ENCODE measurements at places on chromosomes 11 and 22. TPM values are rescaled to one million over a fixed set of nuclear protein-coding genes. Genes with fewer than 3 reads are reported as not detected.

DNA sequence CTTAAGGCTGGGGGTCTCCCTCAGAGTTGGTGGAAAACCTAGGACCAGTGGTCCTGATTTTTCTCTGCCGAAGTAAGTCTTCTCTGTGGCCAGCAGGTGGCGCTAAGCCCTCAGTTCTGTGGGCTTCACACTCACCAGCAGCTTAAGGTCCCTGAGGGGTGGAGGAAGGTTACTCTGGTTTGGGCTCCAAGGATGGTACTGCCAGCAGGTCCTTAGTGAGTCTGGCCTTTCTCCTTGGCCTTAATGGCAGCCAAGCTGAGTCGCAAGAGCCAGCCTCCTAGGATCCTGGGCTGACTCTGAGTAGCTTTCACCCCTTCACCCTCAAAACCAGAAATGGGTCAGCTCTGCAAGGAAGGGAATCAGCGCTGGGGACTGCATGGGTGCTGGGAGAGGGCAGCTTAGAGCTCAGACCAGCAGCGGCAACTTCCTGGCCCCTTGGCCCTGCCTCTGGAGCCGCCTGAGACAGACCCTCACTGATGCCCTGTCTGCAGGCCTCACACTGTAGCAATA, 4.4 kb downstream of the KCNJ11 start:
- peak; percentile 62 for ATAC-seq

DNA sequence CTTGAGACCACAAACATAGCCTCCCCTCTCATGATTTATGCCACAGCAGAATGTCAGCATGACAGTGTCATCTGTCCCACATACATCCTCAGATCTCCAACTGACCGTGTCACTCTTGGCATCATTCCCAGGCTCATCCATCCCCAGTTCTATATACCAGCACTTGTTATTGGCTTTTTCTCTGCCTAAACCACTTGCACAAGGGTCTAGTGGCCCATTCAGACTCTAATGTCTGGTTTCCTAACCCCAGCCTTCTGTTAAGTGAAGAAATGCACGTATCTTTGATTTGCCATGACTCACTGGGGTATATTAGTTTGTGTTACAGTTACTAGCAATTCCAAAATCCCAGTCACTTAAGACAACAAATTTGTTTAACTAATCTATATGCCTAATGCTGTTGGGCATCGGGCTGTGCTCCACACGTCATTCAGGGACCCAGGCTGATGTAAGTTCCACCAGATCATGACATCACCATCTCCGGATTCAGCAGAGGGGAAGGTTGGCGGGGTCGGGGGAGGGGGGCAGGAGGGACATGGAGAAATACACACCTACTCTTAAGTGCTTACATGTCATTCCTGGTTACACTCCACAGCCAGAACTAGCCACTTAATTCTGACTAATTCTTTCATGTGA, 517.4 kb downstream of the BUD13 start:
- ATAC-seq, result no peak

- no peak for ATAC-seq
Measured at GRCh38 chr11:131859538-131860210, 489.3 kb downstream of the NTM start.

DNA sequence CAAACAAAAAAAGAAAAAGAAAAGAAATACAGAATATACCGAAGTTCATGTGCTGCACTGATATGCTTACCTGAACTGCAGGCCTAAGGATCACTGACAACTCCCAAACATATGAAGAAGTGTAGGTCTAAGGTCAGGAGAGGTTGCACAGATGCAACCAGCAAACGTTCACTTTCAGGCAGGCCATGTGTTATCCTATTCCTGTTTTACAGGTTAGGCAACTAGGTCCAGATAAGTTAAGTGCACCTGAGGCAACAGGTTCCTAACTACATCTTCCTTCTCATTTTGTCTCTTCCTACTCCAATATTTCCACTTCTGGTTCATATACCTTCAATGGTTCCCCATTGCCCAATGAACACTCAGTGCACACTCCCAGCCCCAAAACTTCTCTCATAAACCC, 15.1 kb downstream of the PI4KA start:
- ATAC-seq, result no peak

DNA sequence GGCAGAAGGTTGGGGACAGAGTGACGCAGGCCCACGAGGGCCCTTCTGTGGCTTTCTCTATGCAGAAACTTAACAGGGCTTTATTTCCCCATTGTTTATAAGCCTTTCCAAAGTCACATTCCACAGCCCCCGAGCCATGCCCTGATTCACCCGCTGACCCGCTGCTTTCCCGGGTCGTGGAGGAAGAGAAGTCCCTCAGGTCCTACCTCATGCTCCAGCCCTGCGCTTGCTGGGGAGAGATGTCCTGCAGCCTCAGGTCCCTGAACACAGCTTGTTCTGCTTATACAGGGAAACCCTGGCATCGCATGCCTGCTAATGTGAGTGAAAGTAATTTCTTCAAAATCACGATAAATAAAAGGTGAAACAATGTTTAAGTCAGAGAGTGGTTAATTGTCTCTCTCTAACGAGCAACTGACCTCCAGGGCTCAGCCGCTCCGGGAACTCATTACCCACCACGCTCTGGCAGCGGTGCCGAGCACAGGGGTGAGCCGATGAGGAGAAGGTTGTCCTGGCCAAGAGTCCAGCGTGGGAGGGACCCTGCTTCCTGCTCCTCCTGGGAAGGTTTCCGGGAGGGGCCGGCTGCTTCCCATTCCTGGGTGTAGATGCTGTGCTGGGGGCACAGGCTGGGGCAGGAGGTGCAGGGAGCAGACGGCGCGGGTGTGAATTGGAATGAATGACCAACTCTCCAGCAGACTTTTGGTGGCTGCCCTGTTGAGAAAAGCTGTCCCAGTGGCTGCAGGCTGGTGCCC, 595.2 kb downstream of the BRD1 start:
- ATAC-seq, result no peak

DNA sequence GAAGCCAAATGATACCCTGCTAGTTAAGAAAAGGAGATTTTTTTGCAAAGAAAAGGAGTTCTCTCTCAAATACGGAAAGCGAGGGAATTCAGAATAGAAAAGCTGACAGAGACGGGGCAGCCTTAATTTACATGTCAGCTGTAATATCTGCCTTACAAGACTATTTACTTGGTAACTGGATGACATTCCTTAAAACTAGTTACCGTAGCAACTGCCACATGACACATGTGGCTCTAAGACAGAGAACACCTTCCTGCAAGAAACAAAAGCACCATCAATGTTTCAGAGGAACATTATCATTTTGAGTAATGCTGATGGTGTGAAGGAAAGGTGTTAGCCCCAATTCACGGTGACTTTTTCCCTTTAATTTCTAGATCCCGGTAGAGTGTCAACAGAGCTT, 222.1 kb downstream of the LRRC4C start:
- ATAC-seq, result no peak

DNA sequence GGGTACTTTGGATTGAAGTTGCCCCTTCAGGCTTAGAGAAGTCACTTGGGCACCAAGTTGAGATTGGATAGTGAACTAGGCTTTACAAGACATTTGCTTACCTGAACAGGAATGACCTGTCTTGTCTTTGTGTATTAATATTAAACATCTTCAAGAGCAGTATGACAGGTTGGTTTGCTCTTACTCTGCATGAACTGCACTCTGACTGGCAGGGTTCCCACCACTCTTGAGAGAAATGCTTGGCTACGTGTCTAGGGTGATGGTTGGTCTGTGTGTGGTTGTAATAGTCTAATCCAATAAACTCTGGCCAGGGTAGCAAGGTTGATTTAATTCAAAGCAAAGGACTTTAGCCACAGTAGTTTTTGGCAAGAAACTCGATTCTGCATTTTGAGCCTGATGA, 20.1 kb upstream of the SPTBN2 start:
- ATAC-seq, result no peak

- ATAC-seq, result no peak
Measured at GRCh38 chr11:29676993-29677392, 339.8 kb downstream of the KCNA4 start.

GRCh38 chr22:46064966-46065666, 85.2 kb upstream of the PPARA start:
- ATAC-seq, result no peak

DNA sequence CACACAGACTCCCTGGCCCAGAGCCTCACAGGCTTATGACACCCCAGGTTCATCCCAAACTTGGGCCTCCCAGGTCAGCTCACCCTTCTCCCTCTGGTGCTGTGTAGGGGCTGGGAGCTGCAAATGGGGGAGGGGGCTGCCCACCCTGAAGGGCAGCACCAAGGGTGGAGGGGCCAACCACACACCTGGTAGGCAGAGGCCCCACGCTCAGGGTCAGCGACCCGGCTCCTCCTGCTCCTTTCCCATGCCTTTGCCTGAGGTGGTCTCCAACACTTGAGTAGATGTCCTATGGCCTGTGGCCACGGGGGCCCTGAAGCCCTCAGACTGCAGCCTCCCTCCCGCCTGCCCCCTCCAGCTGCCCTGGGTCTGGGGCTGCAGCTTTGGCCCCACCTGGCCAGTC, 3.4 kb downstream of the DGCR6 start:
- ATAC-seq, result no peak

- no peak for ATAC-seq
Measured at GRCh38 chr22:26621663-26622062, at the start of gene CRYBA4. Gene CRYBA4 (plus strand): TSS chr22:26621963. CDS start chr22:26622597, 634 bp downstream.

GRCh38 chr11:65186701-65187100, 5.0 kb downstream of the CAPN1 start:
- ATAC-seq, result no peak

DNA sequence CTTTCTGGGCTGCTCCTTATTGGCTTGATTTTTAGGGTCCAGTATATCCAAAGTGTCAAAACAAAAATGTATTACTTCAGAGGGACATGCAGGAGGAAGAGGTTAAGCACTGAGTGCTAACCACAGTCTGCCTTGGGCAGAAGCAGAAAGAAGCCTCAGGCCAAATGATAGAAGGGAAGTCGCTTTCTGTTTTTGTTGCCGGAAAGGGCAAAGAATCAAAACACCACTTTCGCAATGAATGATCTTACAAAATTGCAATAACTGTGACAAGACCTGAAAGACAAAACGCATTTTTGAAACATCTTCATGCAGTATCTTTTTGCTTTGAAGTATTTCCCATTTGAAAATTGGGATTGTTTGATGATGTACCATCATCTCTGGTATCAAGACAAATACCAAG, 70.1 kb upstream of the PICALM start:
- ATAC-seq, result peak; percentile 84

GRCh38 chr11:99513368-99513767, 492.6 kb downstream of the CNTN5 start:
- ATAC-seq, result no peak

DNA sequence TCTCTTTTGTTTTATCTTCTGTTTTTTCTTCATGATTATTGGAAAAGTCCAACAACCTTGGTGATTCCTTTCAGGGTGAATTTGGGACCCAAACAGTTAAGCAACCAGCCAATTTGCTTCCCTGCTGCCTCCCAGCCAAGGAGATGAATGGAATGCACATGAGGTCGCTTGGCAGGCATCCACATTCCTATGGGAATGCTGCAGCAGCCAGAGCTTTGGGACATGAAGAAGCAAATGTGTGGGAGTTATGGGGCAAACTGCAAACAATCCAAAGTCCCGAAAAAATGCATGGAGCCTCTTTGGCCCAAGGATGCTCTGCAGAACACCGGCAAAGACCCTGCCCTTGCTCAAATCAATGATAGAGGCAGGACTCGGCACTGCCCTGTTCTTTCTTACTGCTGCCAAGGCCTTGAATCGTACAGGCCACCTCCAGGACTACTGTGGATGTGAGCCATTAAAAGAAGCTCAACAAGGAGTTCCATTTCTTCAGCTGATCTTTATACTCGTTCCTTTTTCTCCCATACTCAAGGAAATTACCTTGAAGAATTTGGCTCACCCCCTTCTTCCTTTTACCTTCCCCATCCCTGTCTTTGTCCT, 117.3 kb upstream of the TEAD1 start:
- ATAC-seq, result no peak

- ATAC-seq, result no peak
Measured at GRCh38 chr11:134521001-134521400, 109.0 kb upstream of the B3GAT1 start.

DNA sequence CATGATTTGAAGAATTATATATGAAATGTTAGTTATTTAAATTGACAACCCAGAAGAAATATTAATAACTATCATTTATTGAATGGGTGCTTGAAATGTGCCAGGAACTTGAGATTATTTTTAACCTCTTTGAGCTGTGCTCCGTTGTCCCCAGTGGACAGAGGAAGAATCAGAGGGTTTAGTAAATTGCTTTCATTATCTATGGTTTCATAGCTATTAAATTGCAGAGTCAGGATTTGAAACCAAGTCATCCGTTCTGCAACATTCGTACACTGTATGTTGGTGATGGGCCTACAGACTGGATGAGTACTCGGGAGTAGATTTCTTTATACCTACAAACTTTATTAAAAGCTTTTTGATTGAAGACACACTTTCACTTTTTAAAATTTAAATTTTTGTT, 4.9 kb downstream of the HSD17B12 start:
- ATAC-seq, result no peak

- no peak for ATAC-seq
Measured at GRCh38 chr22:39132871-39133524, 19.5 kb downstream of the CBX7 start.

DNA sequence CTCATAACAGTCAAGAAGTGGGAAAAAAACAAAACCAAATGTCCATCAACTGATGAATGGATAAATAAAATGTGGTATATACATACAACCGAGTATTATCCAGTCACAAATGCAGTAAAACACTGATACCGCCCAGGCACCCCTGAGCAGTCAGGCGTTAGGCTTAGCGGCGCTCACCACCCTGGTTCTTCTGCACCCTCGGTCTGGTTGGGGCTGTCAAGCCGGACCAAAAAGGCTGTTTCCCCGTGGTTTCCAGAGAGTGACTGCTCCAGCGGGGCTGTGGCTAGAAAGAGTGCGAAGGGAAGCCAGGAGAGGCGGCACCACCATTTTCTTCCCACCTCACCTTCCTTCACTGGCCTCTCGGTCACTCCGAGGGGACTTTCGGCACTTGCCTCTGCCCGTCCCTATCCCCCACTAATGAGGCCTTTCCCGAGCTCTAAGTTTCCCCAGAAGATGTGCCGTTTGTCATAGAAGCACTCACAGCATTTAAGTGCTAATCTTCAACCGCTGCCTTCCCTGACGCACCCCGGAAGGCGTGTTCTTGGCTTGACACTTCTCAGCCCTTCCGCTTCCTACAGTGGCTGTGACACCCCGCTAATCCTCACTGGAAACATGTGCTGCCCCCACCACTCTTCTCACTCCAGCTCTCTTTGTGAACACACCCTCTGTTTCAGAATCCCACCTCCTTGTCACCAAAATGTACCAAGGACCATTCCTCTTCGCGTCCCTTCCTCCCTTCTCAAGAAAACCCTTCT, 42.4 kb downstream of the FCHSD2 start:
- ATAC-seq, result no peak

GRCh38 chr22:32222991-32223390, 18.1 kb upstream of the RFPL2 start:
- ATAC-seq, result no peak

- ATAC-seq, result peak; percentile 58
Measured at GRCh38 chr11:108144615-108145014, 23.2 kb downstream of the ACAT1 start.

- ATAC-seq, result no peak
Measured at GRCh38 chr11:58003036-58003435, 20.6 kb upstream of the OR9Q1 start.

The CRYAB gene
- not detected for total RNA-seq

The FIBIN gene
- total RNA-seq, result not detected

The SLC1A2 gene
- total RNA-seq, result not detected

The FOLH1 gene
- total RNA-seq, result not detected

The HBG1 gene
- not detected for total RNA-seq

The MYRF gene
- 5.9 TPM for total RNA-seq

The PRSS23 gene
- 0.16 TPM for total RNA-seq

The OR5P2 gene
- not detected for total RNA-seq

The HEPN1 gene
- total RNA-seq, result not detected

The APLP2 gene
- 34.0 TPM for total RNA-seq

The PRG2 gene
- 2.2 TPM for total RNA-seq

The KCNE3 gene
- not detected for total RNA-seq

The ZDHHC8 gene
- total RNA-seq, result 59.7 TPM

The PATE4 gene
- not detected for total RNA-seq

Data from activated T-helper 17 cell treated with anti-CD3 and anti-CD28 coated beads, Interleukin-2, amount 50 U/mL, for 72 hours (primary cell).